Fibroblast of skin of scalp (primary cell): ENCODE measurements at places on chromosomes 12 and 14.

DNA sequence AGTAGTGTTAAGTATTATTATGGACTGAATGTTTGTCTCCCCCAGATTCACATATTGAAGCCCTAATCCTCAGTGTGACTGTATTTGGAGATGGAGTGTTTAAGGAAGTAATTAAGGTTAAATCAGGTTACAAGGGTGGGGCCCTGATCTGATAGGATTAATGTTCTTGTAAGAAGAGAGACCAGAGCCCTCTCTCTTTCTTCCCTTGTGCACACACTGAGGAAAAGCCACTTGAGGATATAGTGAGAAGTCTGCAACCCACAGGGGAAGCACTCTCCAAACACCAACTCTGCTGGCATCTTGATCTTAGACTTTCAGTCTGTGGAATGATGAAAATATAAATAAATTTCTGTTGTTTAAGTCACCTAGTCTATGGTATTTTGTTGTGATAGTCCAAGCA is 2.2 kb upstream of the KLRG1 start:
- DNase-seq: no peak

DNA sequence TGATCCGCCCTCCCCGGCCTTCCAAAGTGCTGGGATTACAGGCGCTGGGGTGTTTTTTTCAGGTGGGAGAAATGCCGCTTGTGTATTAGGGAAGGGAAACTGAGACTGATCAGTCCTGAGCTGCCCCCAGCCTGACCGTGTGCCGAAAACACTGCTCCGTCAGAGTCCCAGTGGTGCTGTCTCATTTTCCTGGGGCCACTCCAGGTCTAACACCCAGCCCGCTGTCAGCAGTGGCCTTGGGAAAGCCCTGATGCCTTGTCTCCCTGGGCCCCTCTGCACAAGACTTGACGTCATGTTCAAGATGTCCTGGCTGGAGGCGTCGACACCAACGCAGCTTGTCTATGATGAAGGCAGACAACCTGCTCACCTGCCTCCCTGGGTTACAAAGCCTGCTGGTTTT is 165.9 kb downstream of the RBM19 start:
- no peak for DNase-seq

- DNase-seq: no peak
Measured at GRCh38 chr12:43098766-43099550, 453.0 kb downstream of the ADAMTS20 start.

- DNase-seq: no peak
Measured at GRCh38 chr14:98904677-98905076, 367.3 kb downstream of the BCL11B start.

DNA sequence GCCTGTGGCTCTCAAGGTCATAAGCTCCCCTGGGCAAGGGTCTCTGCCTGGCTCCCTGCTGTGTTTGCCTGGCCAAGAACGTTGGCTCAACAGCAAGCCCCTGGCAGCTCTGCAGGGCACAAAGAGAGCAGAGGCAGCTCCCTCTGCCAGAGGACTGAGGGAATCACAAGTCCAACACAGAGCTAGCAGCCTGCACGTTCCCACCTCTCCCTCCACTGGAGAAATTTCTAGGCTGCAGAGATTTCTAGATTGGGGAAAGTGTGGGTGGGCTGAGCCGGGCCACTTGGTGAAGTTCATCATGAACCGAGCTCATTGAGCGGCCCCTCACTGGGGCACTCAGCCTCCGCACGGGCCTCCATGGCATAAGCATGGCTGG is 19.8 kb downstream of the ZFYVE21 start:
- DNase-seq: no peak

DNA sequence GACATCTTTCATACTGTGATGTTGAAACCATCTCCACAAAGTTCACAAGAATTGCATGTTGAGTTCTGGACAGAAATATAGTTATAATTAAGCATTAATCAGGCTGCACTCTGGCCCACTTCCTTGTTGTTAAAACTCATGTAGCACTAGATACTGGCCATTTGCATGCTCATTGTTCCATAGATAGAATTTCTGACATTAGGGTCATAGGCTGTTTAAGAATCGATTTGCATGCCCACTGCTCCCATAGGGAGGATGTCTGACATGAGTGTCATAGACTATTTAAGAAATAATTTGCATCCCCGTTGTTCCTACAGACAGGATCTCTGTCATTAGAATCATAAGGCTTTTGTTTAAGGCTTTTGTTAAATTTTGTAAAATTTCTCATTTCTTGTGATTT is 50.2 kb downstream of the MYF5 start:
- DNase-seq: no peak

DNA sequence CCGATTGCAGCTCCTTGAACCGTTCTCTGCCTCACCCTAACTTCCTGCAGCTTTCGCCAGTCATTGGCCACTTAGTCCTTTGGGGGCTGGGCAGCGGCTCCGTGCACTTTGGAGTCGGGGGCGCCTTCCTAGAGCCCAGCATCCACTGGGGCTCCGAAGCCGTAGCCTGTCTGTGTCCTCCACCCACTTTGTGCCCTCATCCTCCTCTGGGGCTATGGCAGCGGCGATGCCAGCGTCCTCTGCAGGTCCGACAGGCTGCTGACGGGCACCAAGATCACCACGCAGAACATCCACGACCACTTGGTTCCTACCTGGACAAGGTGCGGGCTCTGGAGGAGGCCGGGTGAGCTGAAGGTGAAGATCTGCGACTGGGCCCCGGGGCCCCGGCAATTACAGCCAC is 11.8 kb upstream of the A2M start:
- no peak for DNase-seq

DNA sequence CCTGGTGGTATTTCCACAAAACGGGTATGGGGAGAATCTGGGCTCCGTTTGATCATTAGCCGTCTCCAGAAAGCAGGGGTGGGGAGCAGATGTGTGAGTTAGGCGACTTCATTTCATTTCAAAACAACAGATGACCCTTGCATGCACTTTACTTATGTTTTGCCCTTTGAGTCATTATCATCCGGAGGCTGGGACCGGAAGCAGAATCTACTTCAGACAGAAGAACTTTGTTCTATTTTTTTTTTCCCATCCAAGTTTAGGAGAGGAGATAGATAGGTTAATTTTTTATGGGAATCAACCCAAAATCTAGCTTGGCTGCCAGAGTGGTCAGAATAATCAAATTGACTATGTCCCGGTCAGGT is 31.3 kb upstream of the CMAS start:
- DNase-seq: no peak

GRCh38 chr12:38886064-38886463 is 19.3 kb downstream of the CPNE8 start:
- peak; percentile 17 for DNase-seq

DNA sequence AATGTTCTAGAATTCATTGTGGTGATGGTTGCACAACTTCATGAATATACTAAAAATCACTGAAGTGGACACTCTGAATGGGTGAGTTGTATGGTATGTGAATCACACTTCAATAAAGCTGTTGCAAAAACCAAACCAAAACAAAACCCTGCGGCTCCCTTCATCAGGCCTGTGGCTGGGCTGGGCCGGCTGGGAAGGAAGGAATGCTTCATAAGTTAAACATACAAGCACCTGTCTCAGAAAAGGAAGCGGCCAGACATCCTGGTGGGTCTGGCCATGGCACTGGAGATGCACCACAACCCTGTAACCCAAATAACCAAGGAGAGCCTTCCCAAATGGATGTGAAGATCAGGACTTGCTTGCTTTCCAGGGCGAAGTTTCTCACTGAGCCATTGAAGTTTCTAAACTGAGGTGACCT is 34.9 kb downstream of the TTC7B start:
- DNase-seq: peak; percentile 24

DNA sequence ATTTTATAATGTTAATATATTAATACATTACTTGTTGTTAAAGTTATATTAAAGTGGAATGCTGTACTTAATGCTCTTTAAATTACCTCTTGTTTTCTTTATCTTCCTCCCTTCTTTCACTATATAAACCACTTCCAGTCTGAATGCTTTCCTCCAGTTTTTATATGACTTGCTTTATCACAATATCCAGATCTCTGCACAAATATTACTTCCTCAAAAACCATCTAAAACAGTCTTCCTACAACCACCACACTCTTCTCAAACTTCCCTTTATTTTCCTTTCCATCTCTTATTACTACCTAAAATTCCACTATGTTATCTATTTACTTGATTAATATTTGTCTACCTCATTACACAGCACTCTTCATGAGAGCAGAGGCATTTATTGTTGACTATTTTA is 956.6 kb downstream of the LRFN5 start:
- no peak for DNase-seq

DNA sequence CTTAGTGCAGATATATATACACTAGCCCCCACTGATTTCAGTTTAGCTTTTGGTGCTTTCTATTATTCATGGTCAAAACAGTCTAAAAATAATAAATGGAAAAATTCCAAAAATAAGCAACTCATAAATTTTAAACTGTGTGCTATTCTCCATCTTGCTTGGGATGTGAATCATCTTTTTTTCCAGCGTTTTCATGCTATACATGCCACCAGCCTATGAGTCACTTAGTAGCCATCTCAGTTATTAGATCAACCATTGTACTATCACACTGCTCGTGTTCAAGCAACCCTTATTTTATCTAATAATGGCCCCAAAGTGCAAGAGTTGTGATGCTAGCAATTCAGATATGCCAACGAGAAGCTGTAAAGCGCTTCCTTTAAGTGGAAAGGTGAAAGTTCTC is 73.9 kb upstream of the KRR1 start:
- DNase-seq: peak; percentile 95

- no peak for DNase-seq
Measured at GRCh38 chr14:104221071-104221625, 82.8 kb downstream of the KIF26A start.

DNA sequence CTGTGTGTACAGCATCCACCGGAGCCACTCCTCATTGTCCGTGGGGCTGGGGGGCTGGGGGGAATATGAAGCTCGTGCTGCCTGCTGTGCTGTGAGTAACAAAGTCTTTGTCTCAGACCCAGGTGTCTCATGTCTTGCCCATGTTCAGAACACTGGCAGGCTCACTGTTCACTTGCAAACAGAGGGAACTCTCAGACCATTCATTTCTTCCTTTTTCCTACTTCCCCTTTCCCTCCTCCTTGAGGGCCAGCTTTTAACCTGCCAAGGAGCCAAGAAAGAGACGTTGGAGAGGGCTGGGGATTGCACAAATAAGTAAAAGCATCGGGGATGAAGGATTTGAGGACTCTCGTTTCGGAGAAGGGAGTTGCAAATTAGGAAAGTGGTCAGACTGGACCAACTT is 21.6 kb downstream of the GPR132 start:
- DNase-seq: no peak

DNA sequence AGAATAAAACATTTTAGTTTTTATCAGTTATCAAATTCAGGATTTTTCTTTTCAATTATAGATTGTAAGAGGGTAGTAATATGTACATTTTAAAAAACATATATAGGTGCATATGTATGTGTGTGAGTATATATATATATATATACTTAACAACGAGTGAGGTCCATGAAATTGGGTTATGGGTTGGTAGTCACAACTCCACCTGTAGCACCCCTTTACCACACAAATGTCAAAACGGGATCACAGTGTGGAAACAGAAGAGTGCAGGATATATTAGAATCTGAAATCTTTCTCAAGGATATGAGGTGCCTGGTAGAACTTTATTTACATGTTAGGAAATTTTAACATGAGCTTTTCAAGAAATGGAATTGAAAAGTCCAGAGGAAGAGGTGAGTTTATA is 31.3 kb downstream of the MIA2 start:
- peak; percentile 34 for DNase-seq

DNA sequence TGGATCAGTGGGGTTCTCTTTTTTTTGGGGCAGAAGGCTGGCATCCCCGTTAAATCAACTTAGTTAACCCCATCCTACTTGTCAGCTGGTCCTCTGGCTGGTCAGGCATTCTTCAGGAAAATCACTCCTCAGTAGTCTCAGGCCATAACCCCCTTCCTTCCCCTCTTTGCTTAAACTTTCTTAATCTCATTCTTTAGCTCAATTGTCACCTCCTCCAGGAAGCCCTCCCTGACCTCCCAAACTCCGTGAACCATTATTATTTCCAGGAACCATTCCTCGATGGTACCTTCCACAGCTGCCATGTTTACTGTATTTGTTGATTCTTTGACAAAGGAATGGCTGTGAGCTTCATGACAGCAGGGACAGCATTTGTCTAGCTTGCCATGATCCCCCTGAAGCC is 72.5 kb upstream of the FBXO21 start:
- DNase-seq: no peak

DNA sequence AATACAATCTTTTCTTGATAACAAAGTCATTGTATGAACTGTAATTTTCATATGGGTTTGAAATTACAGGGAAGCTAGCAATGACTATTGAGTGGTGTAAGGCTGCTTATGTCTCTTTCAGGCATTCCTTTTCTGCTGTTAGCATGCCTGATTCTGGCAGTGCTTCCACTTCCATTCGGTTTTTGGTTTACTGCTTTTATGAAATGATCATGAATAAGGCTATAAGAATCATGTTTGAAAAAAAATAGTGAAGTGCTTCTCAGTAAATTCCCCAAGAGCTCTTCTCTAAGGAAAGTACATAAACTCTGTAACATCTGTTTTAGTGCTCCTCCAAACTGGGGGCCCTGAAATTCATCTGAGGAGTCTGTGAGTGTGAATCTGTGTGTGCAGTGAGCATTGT is 434.0 kb upstream of the RGS6 start:
- peak; percentile 61 for DNase-seq

DNA sequence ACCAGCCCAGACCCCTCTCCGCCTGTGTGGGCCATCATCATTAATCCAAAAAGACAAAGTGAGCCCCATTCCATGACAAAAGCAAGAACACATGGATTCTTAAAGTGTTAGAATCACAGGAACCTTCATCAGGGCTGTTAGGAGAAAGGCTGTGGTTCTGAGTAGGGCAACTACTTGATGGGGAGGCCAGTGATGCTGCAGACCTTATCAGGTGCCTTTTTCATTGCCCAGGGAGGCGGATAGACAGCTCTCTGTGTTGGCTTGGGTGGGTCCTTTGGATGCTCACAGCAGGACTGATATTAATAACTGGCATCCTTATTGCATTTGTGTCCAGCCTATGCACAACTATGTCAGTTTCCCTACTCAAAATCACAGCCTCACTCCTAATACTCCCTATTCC is 2.3 kb downstream of the HEBP1 start:
- no peak for DNase-seq
